ENCODE measurements at places on chromosomes 5 and 9.

- DNase-seq = no peak
Observed at GRCh38 chr5:55437452-55437851, 97.3 kb downstream of the PLPP1 start.

DNA sequence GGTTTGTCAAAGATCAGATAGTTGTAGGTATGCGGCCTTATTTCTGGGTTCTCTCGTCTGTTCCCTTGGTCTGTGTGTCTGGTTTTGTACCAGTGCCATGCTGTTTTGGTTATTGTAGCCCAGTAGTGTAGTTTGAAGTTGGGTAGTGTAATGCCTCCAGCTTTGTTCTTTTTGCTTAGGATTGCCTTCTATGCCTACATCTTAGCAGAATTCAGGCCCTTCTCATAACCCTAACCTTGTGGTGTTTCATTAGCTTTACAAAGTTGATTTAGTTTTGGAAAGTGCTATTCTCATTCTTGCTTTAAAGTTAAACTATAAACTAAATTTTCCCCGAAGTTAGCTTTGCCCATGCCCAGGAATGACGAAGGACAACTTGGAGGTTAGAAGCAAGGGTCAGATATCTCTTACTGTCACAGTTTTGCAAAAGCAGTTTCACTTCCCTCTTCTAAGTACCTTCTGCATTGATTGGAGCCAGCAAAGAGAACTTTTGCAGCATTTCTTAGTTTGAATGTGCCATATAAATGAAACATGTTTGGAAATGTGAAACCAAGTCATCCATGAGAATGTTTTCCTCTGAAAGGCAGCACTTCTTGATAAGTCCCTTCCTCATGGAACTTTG is 274.3 kb upstream of the DMRT1 start:
- no peak for DNase-seq

- DNase-seq = no peak
Observed at GRCh38 chr5:120927950-120928530, 463.9 kb downstream of the PRR16 start.

- no peak for DNase-seq
Observed at GRCh38 chr9:90162326-90162725, 480.3 kb downstream of the DIRAS2 start.

Measured in occipital lobe (tissue), 3 donors.